ENCODE measurements at places on chromosomes 6 and 20. TPM values are rescaled to one million over a fixed set of nuclear protein-coding genes. Genes with fewer than 3 reads are reported as not detected.

GRCh38 chr6:66210964-66211363, 503.9 kb upstream of the EYS start:
- no peak for DNase-seq

GRCh38 chr6:137493218-137494038, 766 bp downstream of the OLIG3 start:
- peak; percentile 37 for DNase-seq

GRCh38 chr6:80832337-80832736, 725.9 kb downstream of the BCKDHB start:
- no peak for DNase-seq

DNA sequence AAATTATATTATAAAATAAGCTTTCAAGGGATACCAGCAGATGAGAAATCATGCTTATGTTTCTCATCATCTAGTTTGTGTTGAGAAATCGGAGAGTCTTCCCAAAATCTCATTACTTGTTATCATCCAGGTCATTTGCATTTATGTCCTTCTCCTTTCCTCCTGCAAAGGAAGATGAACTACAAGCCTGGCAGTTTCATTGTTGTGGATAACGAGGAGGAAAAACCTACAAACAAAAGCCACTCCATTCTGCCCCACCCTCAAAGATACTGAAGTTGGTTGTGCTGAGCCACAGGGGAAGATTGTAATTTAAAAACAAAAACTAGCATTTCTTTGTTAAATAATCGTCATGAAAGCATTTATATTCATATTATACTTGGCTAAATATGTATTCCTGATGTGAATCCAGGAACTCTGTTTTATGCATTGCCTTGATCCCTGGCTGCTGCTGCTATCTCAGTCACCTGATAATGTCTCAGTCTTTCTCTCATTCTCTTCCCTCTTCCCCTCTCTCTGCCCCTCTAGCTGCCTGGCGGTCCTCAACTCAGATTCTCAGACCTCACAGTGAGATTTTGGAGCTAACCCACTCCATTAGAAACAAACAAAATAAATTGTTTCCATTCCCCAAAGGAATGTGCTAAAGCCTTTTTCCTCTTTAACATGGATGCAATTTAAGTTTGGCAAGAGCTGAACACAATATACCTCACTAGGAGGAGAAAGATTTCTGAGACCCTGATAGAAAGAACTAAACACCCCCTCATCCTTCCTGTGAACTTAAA, 185.3 kb downstream of the ADAT2 start:
- no peak for DNase-seq

CNR1 gene
- total RNA-seq, result 342 TPM

- no peak for DNase-seq
Measured at GRCh38 chr6:82365016-82365795, 1.6 kb downstream of the TPBG start.

DNA sequence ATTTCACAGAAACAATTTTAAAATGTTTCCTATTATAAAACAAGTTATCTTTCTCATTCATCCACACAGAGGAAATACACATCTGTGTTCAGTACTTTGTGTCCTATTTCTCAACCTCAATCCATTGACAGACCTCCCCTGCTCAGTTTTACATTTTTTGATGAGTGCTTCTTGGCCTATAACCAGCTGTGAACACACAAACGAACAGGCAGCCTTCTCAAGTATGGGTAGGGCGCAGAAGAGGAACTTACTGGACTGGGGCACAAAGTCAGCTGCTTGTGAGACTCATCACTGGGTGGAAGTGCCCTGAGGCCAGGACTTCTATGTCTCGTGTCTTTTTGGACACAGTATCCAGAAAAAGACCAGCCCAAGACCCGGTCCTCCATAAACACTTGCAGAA, 2.8 kb downstream of the RPS6KA2 start:
- DNase-seq, result no peak

- no peak for DNase-seq
Measured at GRCh38 chr6:98469141-98469540, 365.2 kb upstream of the POU3F2 start.

DNA sequence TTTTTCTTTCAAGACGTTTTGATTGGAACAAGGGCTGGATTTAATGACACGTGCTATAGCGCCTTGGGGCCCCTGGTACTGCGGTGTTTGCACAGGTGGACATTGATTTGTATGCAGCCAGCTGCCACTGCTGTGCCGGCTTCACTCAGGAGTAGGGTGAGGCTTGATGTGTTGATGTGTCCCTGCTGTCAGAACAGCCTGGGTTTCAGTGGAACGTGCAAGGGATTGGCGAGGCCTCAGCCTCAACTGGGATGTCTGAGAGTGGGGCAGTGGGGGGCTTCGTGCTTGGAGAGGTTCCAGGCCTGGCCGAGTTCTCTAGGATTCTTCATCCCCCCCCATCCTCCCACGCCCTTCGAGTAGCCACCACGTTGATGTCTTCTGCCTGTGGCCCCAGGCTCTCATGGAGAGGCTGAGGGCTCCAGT, 23.0 kb downstream of the PYGB start:
- DNase-seq, result no peak
